Uterus (tissue), 4 donors: ENCODE measurements at places on chromosomes 3 and 15. TPM values are rescaled to one million over a fixed set of nuclear protein-coding genes. Genes with fewer than 3 reads are reported as not detected.

The NOX5 gene
- total RNA-seq, result not detected

The THRB gene
- 6.4 TPM for total RNA-seq

The RAMAC gene
- 4.9 TPM for total RNA-seq

The B3GALNT1 gene
- 15.3 TPM for total RNA-seq

The IDH2 gene
- 28.2 TPM for total RNA-seq

The PLSCR5 gene
- total RNA-seq, result not detected

The ANKRD34C gene
- not detected for total RNA-seq

The LYSMD4 gene
- total RNA-seq, result 7.4 TPM

The GPR149 gene
- not detected for total RNA-seq

The SLC30A4 gene
- 8.5 TPM for total RNA-seq

The CP gene
- 2.2 TPM for total RNA-seq

GRCh38 chr15:26191193-26191592 is 328.1 kb upstream of the ATP10A start:
- no peak for DNase-seq

DNA sequence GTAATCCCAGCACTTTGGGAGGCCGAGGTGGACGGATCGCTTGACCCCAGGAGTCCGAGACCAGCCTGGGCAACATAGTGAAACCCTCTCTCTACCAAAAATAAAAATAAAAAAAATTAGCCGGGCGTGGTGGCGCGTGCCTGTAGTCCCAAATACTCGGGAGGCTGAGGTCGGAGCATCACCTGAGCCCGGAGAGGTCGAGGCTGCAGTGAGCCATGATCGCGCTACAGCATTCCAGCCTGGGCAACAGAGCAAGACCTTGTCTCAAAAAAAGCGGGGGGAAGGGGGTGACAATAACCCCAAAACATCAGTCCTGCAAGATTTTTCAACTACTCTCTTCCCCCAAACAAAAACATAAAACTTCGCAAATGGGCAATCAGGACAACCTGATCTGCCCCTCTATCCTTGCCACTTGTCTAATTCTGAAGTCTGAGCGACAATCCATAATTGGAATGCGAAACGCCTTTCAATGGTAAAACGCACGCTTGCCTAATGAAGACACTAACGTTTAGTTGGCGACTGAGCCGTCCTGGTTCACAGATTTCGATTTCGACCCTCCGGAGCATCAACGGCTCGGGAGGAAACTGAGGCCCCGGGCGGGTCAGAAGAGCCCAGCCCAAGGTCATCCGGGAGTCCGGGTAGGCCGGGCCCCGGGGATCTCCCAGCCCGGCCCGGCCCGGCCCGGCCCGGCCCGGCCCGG is 868 bp downstream of the BTBD1 start:
- no peak for DNase-seq

GRCh38 chr3:178137206-178137605 is 399.0 kb upstream of the KCNMB2 start:
- DNase-seq, result no peak

DNA sequence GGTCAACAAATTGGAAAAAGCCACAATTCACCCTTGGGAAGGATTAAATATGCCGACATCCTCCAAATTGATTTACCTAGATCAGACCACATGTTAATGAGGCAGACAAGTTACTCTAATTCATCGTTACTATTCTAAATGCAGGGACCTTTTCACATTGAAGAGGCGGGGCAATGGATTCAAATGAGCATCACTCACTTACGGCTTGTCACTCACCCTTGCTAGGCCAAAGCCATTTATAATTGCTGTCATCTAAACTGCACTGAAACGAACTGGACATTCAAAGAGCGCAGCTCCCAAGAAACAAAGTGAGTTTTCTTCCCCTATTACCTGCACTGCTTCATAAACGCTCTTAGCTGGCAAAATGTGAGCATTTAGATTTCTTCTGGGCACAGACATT is 313.9 kb downstream of the WDR72 start:
- DNase-seq, result no peak

GRCh38 chr3:183533412-183534132 is 21.9 kb downstream of the KLHL6 start:
- DNase-seq, result no peak

DNA sequence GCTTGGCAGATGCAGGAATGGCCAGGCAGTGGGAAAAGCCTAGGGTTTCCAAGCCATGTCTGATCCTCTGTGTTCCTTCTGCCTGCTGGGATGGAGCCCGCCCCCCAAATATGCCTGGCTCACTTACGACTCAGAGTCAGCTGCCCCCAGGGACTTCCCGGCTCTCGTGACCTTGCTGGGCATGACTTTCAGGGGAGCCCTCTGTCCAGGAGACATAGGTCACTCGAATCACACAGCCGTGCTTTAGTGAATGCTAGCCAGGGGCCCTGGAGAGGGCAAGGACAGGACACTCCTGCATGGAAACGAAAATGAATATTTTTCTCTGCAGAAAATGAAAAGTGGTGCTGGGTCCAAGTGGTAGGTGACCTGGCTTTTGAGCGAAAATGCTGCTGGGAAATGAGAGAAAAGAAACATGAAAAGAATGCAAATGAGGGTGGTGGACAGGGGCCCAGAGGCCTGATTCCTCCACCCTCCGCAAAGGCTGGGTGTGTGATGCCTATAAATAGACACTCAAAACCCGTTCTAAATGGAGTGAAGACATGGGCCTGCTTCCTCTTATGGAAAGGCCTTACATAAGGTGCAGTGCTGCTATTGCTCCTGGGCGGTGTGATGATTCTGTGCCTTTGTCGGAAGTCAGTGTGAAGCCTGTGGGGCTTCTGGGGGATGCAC is 107.4 kb downstream of the APBA2 start:
- no peak for DNase-seq

GRCh38 chr15:60510006-60510405 is 31.1 kb upstream of the ICE2 start:
- no peak for DNase-seq

DNA sequence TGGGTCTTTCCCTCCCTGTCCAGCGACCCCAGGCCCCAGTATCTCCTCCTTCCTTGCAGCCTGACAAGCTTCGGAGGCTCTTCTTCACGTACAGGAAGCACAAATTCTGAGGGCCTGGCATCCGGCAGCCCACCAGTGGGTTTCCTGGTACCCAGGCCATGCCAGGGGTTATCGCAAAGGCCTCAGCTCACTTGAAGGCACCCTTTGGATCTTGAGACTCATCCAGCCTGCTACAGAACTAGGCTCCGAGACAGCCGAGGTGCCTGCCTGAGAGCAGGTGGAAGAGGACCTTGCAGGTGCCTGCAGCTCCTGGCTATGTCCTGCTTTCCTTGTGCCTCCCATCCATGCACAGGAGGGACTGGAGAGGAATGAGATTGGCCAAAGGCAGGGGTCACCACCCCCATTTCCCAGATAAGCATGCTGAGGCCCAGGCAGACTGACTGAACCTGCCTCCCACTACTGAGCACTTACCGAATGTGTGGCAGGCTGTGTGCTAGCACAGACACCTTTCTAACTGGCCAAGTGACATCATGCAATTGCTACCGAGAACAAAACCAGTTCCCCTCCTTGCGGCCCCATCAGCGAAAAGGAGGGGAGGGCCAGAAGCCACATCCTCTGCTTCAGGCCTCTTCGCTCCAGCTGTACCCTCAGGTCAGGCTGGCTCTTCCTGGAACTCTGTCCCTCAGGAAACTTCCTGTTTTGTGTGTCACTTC is 11.2 kb downstream of the SH2D7 start:
- DNase-seq, result no peak

GRCh38 chr3:15091575-15091974 is 7.4 kb downstream of the RBSN start:
- DNase-seq, result no peak

DNA sequence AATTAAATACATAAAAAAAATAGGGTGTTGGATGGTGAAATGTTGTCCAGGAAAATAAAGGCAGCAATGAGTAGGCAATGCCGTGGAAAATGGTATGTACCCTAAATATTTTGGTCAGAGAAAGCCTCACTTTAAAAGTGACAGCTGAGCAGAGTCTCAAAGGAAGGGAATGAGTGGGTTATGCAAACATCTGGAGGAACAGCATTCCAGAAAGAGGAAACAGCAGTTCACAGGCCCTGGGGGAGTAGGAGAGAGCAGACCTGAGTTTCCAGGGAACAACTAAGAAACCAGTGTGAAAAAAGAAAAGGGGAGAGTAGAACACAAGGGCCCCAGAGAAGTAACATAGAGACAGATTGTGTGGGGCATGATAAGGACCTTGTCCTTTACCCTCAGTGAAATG is 230.0 kb upstream of the CNTN3 start:
- DNase-seq, result no peak

DNA sequence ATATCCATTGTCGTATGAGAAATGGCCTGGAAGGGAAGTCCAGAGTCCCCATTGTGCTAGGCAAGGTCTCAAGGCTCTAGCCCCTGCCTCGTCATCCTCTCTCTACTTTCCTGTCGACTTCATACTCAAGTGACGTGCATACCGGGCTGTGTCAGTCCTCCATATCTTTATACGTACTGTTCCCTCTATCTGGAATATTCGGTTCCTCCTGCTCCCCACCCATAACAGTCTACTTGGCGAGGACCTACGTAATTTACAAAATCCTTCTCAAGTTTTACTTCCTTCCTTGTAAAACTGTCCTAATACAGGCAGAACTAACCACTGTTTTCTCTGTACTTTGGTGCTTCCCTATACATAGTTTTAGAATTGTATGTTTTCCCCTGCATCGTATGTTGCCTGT is 2.2 kb upstream of the ALPK3 start:
- DNase-seq, result no peak

DNA sequence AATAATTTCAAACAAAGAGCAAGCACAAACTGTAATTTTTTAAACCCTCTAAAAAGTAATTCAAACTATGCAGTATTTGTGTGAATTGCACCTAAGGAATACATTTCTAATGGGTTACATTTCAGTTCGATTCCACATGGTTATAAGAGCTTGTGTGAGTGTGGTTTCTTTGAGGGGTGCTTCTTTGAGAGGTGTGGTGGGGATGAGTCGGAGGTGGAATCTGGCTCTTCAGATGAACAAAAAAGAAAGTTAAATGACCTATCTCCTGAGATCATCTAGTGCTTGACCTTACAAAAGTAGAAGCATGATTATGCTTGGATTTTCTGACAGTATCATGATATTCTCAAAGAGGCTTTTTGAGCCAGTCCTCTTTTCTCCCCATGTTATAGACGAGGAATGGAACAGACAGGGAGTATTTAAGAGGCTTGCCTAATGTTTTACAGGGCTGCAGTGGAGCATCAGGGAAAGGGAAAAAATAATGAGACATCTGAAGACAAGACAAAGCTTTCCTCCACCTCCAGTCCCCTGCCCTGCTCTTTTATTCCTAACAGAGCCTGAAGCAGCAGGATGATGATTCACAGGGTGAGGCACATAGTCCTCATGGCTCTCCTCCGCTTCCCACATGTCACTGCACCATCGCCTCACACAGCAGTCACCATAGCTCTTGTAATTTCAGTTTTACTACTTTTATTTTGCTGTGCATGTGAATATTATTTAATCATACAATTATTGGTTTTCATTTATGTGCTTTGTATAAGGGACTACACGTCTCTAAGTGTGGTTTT is 82.0 kb downstream of the LYSMD4 start:
- no peak for DNase-seq

DNA sequence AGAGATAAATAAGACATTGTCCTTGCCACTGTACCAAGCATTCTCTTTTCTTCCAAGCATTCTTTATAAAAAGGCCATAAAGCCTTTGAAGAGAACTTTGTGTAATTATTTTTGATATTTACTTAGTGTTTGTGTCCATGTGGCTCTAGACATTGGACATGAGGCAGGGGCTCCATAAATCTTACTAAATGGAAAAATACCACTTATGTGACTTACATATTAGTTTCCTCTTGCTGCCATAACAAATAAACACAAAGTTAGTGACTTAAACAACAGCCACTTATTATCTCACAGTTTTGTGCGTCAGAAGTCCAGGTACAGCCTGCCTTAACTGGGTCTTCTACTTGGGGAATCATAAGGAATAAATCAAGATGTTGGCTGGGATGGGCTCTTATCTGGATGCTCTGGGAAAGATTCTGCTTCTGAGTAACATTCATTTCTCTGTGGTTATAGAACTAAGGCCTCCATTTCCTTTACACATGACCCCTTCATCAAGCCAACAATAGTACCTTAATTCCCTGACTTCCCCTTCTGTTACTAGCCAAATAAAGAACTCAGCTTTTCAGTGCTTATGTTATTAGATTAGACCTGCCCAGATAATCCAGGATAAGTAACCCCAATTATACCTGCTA is 59.9 kb upstream of the COL8A1 start:
- no peak for DNase-seq

GRCh38 chr3:197295871-197296270 is 2.5 kb downstream of the DLG1 start:
- DNase-seq, result no peak

DNA sequence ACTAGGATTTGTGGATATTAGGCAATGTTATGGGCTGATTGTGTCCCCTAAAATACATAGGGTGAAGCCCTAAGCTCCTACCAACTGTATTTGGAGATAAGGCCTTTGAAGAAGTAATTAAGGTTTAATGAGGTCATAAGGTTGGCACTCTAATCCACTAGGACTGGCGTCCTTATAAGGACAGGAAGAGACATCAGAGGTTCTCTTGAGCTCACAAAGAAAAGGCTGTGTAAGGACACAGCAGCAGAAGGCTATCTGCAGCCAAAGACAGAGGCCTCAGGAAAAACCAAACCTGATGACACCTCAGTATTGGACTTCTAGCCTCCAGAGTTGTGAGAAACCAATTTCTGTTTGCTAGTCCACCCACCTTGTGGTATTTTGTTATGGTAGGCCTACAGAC is 416.7 kb downstream of the ZBTB20 start:
- no peak for DNase-seq

GRCh38 chr15:33757516-33758232 is 210.6 kb upstream of the CHRM5 start:
- no peak for DNase-seq

GRCh38 chr3:12759097-12759679 is at the start of gene TMEM40:
TMEM40 (minus strand) TSS chr3:12759259; CDS start chr3:12749832, 9,427 bp downstream.
- DNase-seq, result no peak

GRCh38 chr3:78988324-78988723 is 779.5 kb downstream of the ROBO1 start:
- DNase-seq, result no peak

GRCh38 chr3:181313335-181313734 is 323.8 kb upstream of the DNAJC19 start:
- DNase-seq, result no peak

DNA sequence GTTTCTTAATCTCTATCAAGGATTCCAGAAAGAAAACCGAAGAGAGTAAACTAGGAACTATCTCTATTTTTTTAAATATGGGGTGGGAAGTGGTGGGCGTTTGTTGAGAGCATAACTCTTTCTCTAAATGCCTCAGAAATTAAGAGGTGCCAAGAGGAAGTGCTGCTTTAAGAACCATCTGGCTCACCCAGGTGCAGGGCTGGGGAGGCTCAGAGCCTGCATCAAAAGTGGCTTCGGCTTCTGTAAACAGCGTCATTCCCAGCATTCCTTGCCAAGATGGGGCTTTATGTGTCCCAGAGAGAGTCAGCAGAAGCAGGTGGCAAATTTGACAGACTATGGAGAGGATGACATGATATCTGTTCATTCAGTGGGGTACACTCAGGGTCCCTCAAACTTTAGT is 123.3 kb upstream of the BFSP2 start:
- no peak for DNase-seq
